ACHN (cell line): ENCODE measurements at places on chromosomes 3 and 15.

GRCh38 chr3:42264399-42265058 is 1.5 kb downstream of the CCK start:
- DNase-seq: no peak

DNA sequence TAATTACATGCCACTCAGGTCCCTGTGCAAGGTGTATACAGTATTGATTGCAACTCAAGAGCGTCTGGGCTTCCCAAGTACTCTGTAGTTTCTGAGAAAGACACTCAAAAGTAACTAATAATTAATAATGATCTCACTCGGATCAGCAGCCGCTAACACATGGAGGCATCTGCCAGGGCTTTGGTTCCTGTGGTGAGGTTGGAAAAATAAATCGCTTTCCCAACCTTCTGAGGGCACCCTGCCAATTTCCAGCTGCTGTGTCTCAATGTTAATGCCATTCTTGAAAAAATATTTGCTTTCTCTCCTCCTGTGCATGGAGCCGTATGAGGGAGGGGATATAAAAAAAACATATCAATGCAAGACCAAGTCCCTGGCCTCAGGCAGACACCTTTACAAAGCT is 116.5 kb upstream of the SLC2A2 start:
- DNase-seq: no peak

DNA sequence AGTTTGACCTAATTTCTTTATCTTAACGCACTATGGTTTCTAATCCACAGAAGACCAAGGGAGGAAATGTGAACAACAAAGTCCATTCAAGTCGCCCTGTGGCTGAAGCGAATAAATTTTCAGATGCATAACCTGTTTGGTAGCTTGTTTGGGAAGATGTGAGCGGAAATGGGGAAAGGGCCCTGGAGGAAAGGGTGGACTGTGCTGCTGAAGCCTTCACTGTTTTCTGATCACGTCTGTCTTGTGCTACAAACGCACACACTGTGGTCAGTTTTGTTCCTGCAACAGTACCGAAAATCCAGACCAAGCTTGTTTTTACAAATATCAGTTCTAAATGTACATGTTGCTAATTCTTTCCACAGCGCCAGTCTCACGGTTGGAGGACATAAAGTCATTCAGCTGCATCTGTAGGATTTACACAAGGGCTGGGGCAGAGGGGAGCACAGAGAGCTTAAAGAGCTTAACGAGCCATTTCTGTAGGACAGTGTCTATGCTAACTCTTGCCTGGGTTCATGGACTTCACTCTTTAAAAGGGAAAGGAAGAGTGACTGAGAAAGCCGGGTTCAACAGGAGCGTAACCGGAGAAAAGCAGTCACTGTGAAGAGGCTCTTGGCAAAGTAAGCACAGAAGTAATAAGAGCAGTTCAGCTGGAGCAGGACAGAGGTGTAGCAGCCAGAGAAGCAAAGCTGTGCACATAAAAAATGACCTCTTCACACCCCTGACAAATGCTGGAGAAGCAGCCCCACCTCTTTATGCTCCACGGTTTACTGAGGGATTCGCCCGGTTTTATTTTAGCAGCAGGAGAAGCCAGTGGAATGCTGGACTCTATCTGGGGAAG is 66.6 kb downstream of the USF3 start:
- DNase-seq: no peak

DNA sequence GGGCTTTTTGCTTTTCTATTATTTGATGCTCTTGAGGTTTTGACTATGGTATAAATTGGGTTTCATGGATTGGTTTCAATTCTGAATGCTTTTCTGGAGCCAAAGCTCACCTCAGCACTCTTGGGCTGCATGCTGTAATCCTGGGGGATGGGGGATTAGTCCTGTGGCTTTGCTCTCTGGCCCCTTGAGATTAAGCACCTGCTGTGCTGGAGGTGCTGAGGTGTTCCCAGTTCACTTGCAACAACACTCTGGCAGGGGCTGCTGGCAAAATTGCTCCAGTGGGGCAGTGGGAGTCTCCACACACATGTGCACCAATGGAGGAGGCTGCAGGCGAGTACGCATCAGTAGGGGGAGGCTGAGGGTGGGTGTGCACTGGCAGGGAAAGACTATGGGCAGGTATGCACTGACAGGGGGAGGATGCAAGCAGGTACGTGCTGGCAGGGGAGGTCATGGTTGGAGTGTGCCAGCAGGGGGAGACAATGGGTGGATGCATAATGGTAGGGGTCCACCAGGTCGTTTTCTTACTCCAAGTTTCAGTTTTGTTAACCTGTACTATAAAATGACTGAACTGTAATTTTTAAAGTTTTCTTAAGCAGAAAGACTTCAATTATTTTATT is 489.2 kb downstream of the FGF12 start:
- DNase-seq: no peak

- no peak for DNase-seq
Observed at GRCh38 chr15:45378913-45379262, 544 bp upstream of the GATM start.

DNA sequence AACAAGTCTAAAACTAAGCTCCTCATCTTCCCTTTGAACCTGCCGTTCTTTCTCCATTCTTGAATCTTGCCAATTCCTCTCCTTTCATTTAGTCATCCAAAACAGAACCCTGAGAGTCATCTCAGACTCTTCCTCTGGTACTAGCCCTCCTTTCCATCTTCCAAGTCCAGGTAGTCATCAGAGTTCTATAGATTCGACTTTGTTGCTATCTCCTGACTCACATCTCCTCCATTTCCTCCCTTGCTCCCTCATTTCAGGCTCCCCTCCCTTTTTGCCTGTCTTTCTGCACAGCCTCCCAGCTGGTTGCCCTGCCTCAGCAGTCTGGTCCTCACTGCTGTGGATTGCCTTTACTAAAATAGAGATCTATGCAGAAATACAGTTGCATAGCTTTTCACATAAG is 4.7 kb downstream of the ATG7 start:
- DNase-seq: no peak

DNA sequence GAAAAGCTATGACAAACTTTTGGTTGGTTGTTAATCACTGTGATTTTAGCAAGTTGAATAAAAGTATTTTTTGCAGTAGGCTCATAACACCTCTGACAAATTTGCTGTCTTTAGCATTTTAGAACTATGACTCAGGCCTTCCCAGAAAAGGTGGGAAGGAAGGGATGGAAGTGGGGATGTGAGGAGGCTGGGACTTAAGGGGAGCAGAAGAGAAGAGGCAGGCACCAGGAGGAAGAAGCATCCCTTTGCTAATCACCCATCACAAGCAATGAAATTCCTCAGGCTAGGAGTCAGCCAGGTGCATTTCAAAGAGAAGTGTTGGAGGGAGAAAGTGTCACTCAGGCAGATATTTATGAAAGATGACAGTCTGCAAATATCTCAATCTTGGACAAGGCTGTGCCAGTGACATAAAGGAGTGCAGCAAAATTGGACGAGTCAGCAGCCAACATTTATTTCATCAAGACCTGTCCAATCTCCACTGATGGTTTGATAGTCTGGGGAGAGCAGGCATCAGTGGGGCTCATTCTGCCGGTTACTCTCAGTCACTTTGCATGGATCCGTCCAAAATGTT is 337.3 kb upstream of the ARRDC4 start:
- no peak for DNase-seq
